ENCODE measurements at places on chromosomes 3 and 15.

DNA sequence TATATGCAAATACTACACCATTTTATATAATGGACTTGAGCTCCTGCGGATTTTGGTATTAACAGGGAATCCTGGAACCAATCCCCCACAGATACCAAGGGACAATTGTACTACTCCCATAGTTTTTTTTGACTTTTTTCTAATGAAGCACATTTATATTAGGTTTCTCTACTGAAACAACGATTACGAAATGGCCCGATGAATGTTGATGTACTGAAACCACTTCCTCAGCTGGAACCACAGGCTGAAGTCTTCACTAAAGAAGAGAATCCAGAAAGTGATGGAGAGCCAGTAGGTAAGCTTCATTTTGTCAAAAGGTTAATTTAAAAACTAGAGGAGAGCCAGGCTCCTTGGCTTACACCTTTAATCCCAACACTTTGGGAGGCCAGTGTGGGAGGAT, 121.5 kb upstream of the LRRFIP2 start:
- DNase-seq = no peak

DNA sequence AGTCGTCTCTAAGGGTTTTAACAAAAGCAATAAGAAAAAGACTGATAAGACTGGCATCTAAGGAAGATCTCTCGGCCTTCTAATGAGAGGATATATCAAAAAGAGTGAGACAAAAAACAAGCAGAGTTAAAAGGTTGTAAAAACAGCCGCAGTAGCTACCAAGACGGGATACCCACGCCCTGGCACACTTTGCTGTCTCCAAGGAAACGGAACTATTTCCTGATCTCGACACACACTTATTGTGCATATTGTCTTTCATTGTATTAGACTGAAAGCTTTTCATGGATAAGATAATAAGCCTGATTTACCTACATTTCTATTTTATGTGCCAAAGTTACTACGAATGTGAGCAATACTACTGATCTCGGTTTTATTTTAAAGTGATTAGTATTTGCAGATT, 161.5 kb upstream of the MCTP2 start:
- DNase-seq = no peak

DNA sequence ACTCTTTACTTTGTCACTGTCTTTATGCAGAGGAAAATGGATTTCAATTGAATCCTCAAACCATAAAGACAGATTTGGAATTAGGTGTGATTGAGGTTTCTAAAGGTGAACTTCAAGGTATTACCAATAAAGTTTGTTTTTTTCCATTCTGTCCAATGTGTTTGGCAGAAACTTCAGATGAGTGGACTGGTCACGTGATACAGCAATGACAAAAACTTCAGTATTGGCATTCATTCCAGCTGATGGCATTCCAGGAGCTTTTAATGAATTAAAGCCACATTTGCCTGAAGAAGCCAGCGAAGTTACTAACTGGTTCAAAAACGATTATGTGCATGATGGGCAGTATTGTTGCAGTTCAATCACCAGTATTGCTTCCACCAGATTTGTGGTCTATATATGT, 4.5 kb upstream of the MASP1 start:
- DNase-seq = no peak

GRCh38 chr15:73240866-73241499, 127.8 kb downstream of the HCN4 start:
- peak; percentile 27 for DNase-seq

DNA sequence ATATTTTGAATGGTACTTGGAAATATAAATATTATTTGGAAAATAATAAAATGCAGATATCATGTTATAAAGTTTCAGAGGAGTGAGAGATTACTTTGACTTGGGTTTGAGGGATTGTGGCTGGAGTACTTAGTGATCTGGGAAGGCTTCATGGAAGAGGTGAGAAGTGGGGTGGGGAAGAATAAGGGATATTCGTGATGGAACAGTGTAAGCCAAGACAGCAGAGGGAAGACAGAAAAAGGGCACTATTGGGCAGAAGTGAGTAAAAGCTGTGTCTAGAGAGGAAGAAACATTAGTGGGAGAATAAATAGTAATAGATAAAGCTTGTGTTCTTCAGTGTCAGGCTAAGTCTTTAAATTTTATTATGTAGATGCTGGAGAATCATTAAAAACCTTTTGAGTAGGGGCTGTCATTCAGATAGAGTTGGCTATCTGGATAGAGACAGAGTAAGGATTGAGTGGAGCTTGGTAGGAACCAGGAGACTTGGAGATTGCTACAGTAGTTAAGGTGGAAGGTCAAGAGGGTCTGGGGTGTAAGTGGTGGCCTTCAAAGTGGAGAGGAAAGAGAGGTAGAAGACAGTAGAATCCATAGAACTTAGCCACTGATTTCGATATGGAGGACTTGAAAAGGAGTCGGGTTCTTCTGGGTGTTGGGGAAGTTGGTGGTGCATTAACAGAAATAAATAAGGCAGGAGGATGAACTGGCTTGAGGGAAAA, 11.9 kb downstream of the UBE2E1 start:
- no peak for DNase-seq

- DNase-seq = no peak
Measured at GRCh38 chr15:31077941-31078340, 23.6 kb downstream of the TRPM1 start.

DNA sequence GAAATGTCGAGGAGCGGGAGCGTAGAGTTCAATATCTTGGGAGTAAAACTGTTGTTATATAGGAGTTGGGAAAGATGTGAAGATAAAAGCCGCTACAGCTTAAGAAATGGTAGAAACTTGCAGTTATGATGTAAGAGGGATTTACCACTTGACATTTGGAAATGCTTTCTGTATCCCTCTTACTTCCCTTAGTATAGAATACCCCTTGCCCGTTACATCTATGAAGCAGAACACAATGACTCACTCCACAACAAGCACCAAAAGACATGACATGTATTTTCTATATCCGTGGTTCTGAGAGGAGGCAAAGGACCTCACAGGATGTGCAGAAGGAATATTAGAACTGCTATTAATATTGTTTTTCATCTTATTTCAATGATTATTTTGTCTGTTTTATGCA, 254.2 kb upstream of the NR2F2 start:
- DNase-seq = no peak

- DNase-seq = no peak
Measured at GRCh38 chr3:43087249-43087776, 18.6 kb downstream of the POMGNT2 start.

- DNase-seq = no peak
Measured at GRCh38 chr3:52221141-52221562, 4.3 kb downstream of the TLR9 start.

DNA sequence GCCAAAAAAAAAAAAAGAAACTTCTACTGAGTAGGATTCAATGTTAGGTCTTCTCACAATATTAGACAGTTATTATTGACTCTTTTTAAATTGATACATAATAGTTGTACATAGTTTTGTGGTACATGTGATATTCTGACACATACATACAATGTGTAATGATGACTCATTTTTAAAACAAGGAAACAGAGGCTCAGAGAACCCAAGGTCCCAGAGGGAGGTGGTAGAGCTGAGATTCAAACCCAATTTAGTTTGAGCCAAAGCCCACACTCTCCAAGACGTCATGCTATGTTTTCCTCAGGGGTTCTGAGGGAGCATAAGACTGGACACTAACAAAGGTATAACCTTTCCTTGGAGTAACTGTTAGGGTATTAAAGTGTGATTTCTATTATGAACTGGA, 40.6 kb downstream of the MYO5C start:
- no peak for DNase-seq

- DNase-seq = no peak
Measured at GRCh38 chr15:37041042-37041441, 59.3 kb downstream of the MEIS2 start.

DNA sequence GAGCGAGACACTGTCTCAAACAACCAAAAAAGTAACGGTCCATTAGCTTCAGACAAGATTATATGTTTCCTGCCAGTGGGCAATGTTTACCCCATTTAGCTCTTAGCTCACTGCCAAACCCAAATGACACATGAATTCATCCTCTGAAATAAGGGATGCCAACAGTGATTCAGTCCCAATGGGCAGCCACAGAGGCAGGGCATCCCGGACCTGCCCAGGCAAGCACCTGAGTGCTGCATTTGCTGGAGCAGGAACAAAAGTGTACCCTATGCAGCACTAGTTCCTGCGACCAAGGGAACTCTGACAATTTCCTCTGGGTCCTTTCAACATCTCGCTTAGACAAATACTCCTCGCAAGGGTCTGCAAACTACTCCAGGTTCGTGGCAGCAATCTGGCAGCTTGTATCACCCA, 8.0 kb downstream of the IP6K2 start:
- DNase-seq = no peak

DNA sequence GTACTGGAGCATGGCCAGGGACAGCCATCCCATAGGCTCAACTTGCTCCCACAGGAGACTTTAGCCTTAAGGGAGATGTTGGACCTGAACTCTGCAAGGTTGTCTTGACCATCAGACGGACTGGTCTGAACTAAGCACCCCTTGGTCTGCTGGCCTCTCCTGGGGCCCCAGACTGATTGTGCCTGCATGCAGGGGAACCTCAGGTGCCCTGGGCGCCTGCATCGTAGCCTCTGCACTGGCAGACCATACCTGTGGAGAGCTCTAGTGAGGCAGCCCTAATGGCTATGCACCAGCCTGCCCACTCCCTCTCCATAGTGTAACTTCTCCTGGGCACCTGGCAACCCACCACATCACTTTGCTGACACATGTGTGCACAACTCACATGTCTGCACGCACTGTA, 395.6 kb downstream of the ZPLD1 start:
- DNase-seq = no peak

GRCh38 chr15:37888356-37888755, 46.1 kb upstream of the TMCO5A start:
- DNase-seq = no peak

GRCh38 chr3:83224101-83224868, 1462.8 kb upstream of the GBE1 start:
- DNase-seq = no peak

DNA sequence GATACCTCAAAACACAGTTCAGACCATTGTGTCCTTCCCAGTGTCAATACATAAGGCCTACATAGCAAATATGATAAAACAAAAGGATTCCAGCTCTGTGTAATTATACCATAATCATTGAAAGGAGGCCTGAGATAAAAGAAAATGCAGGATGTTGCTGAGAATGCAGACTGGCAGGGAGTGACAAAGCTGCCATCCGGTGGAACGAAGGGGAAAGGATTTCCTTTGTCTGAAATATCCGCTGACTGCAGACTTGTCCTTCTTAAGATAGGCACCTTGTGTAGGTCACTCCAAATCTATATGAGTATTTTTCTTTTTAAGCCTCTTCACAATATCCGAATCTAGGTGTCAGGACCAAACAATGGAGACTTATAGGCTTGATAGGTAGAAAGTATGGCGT, 108.0 kb downstream of the KCNH8 start:
- no peak for DNase-seq

DNA sequence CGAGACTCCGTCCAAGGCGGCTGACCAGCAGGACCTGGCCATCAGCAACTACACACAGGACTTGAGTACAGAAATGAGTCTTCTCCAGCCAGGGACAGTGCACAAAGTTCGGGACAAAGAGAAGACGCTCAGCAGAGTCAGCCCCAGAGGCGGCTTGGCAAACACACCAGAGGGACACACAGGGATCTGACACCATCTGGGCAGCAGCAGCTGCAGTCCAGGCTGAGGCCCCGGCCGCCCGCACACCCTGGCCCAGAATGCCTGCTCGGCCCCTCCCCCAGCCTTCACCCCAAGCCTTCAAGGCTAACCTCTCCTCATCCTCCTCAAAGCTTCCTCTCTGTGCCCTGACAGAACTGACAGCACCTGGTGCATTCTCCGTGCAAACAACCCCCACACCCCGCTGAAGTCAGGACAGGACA, 61.1 kb downstream of the XXYLT1 start:
- DNase-seq = no peak

- DNase-seq = no peak
Measured at GRCh38 chr3:186870421-186871201, 28.1 kb downstream of the ADIPOQ start.

DNA sequence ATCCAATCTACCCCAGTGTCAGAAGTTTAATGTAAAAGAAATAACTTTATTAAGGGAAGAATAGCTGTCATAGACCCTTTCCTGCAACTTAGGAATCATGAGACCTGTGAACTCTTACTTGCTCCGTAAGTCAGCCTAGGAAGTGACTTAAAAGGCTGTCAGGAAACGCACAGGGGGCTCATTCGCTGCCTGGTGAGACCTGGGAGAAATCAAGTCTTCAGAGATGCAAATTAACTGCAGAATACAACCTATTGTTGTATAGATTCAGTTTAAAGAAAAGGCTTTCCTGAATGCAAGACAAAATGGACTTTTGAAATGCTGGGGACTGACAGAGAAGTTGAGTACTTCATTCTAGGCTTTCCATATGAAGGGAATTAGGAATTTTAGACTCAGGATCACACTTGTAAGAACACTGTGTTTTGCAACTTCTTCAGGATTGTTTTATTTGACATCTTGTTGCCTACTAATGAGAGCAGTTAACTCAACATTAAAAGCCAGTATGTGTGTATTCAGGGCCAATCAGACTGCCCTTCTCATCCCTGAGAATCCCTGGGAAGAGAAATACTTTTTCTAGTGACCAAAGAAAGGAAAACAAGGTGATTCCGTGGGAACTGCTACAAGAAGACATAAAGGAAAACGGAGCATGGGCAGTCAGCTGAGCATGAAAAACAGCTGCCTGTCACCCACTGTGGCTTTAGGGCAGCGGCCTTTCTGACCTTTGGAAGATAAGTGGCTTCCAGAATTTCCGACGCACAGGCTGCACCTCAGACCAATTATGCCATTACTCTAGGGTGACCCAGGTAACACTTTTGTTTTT, 18.5 kb upstream of the DPPA4 start:
- no peak for DNase-seq

DNA sequence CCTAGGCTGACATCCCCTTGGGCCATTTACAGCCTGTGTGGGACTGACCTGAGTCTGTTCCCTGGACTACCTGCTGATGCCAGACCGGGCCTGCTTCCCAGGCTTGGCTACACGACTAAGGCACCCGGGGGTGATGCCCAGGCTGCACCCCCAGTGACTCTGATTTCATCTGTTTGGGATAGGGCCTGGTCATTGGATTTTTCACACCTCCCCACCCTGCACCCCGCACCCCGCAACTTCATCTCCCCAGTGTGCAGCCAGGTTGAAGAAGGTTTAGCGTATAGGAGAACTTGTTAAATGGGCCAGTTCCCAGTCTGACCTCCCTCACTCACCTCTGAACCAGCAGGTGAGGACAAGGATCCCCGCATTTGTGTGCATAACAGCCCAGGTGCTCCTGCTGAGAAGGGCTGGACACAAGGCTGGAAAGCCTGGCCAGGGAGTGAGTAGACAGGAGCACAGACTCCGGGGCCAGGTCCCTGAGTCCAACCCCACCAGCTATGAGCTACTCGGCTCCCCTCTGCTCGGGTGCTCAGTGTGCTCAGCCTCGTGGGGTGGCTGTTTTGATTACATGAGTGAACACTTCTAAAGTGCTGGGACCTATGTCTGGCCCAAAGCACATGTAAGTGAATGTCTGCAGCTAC, 18.5 kb downstream of the SLC6A20 start:
- DNase-seq = no peak

DNA sequence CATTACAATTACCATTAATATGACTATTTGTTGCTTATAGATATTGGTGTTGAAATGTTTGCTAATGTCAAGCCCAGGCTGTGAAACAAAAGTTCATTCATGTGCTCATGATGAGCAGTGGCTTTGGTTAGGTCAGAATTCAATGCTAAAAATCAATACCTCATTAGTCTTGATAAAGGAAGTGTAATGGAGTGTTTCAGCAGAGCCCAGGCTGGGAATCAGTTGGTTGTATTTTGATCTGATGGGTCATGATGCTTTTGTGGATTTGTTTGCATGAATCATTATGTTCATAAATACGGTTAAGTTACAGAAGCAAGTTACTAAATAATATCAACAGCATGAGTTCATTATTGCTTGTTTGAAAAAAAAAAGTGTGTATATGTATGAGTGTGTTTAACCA, 13.6 kb upstream of the ZNF774 start:
- no peak for DNase-seq

- no peak for DNase-seq
Measured at GRCh38 chr15:94235646-94236045, 4.3 kb downstream of the MCTP2 start.

Measured in AG09319 (cell line).